CD8-positive, alpha-beta T cell (primary cell): ENCODE measurements at places on chromosomes 1 and 21.
A peak's percentile ranks its signal among the peaks of the same experiment; 100 is the strongest.

DNA sequence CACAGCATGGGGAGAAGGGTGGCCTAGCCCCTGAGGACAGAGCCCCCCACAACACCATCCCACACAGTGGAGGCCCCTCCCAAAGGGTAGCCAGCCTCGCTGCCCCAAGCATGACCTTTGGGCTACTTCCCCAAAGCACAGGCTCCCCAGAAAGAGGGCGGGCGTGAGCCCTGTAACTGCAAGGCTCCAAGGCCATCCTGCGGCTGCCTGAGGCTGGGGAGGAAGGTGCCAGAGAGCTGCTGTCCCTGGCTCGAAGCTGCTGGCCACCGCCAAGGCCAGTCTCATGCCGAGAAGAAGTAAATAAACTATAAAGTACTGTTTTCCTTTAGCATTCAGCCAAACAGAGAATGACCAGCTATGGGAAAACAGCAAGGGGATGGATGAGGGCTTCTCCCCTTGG, 27.5 kb downstream of the UBASH3A start:
- DNase-seq = no peak

GRCh38 chr1:152034654-152035538, 1.9 kb downstream of the S100A11 start:
- peak; percentile 80 for DNase-seq

- DNase-seq = no peak
Observed at GRCh38 chr1:11391886-11392285, 87.1 kb upstream of the DISP3 start.

GRCh38 chr21:28738882-28739281, 253.8 kb downstream of the LTN1 start:
- DNase-seq = no peak

GRCh38 chr1:156553860-156554485, 18.4 kb downstream of the IQGAP3 start:
- no peak for DNase-seq

DNA sequence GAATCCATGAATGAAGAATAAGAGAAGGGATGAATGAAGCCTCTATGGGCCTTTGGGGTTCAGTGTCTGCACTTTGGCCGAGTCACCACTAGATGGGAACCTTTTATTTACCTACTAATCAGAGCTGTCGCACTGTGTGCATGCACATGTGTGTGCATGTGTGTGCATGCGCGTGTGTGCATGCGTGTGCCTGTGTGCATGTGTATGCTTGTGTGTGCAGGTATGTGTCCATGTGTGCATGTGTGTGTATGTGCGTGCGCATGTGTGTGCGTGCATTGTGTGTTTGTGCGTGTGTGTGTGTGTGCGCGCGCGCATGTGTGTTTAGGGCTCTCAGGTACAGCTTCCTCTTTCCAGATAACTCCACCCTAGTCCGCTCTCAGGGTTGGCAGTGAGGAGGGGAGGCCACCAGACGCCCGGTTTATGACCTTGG, 20.4 kb upstream of the UBXN10 start:
- no peak for DNase-seq
